ENCODE measurements at places on chromosomes 3 and 15. TPM values are rescaled to one million over a fixed set of nuclear protein-coding genes. Genes with fewer than 3 reads are reported as not detected.

The COMMD4 gene
- 96.5 TPM for total RNA-seq

DNA sequence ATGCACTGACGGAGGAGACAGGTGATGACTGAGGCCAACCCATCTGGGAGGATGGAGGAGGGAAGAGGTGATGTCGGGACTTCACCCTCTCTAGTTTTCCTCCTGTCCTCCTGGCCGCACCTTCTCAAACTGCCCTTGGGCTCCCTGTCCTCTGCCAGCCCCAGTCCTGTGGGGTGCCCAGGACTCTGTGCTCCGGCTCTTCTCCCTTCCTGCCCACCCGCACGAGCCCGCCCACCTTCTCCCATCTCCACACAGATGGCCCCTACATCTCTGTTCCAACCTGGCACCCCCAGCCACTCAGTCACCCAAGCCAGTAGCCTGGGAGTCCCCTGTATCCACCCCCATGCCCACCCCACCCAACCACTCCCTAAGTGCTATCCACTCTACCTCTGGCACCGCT is 206.7 kb upstream of the LINGO1 start:
- no peaks in the 10 kb centered on the region for H3K36me3 ChIP-seq
- H3K27ac ChIP-seq: no peak overlapping the region
- no peak for DNase-seq
- peaks cover 3% of the 10 kb centered on the region for H3K4me1 ChIP-seq
- no peak overlapping the region for H3K4me3 ChIP-seq
- H3K27me3 ChIP-seq: peaks cover 33% of the 10 kb centered on the region

DNA sequence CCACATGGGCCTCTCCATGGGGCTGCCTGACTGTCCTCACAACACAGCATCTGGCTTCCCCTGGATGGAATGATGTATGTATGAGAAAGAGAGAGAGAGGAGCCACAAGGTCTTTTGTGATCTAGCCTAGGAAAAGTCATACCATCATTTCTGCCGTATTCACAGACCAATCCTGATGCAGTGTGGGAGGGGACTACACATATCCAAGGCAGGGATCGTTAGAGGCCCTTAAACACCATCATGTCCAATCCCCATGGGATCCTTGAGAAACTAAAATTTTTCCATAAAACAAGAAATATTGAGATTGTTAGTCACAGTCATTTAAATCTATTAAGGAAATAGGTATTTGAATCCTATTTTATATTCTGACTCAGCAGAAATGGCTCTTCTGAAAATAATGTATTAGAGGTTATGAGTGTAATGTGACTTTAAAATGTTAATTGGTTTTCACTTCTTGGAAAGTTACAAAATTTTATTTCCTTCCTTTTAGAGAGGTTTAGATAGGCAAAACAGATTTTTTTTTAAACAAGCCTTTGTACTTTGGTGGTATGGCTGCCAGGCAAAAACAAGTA is 65.1 kb upstream of the TSC22D2 start:
- no peaks in the 10 kb centered on the region for H3K27me3 ChIP-seq
- H3K4me3 ChIP-seq: no peak overlapping the region
- H3K27ac ChIP-seq: no peak overlapping the region
- H3K4me1 ChIP-seq: peaks cover 39% of the 10 kb centered on the region
- no peaks in the 10 kb centered on the region for H3K36me3 ChIP-seq

The FETUB gene
- not detected for total RNA-seq

- H3K4me1 ChIP-seq: peaks cover 11% of the 10 kb centered on the region
- H3K27ac ChIP-seq: no peak overlapping the region
- DNase-seq: no peak
- no peaks in the 10 kb centered on the region for H3K27me3 ChIP-seq
- H3K36me3 ChIP-seq: 0 out of 2 replicates have a peak, but pooled peaks cover 4% of the 10 kb centered on the region
These were observed 42.2 kb downstream of the DMXL2 start for GRCh38 chr15:51580385-51580784.

DNA sequence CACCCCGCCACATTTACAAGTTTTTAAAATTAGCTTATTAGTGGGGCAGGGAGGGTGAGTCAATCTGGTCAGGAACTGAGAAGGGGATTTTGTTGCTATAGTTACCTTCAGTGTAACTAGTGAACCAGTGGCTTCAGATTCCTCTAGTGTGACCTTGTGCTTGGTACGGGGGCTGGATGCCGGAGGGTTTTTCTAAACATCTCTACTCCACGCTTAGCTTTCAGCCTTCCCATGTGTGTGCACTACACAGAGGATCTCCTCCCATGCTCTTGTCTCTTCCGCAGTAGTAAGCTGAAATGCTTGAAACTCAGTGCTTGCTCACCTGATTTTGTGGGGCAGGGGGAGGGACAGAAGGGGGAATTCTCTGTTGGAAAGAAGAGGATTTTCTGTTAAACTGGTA is 67.9 kb upstream of the AKAP13 start:
- no peaks in the 10 kb centered on the region for H3K27me3 ChIP-seq
- H3K4me3 ChIP-seq: no peak overlapping the region
- no peaks in the 10 kb centered on the region for H3K36me3 ChIP-seq
- H3K4me1 ChIP-seq: peaks cover 35% of the 10 kb centered on the region
- peak; percentile 28 for DNase-seq

GRCh38 chr3:124850633-124851032 is 36.5 kb downstream of the ITGB5 start:
- H3K36me3 ChIP-seq: peaks cover 13% of the 10 kb centered on the region
- peak overlapping the region; percentile 73 for H3K27ac ChIP-seq
- H3K27me3 ChIP-seq: no peaks in the 10 kb centered on the region
- peak; percentile 87 for DNase-seq
- no peak overlapping the region for H3K4me3 ChIP-seq

- peak overlapping the region; percentile 34 for H3K4me3 ChIP-seq
- no peaks in the 10 kb centered on the region for H3K4me1 ChIP-seq
- peaks cover 5% of the 10 kb centered on the region for H3K27me3 ChIP-seq
- peak; percentile 71 for DNase-seq
- H3K36me3 ChIP-seq: no peaks in the 10 kb centered on the region
These were observed 16.7 kb downstream of the PATL2 start for GRCh38 chr15:44694416-44694815.

- H3K36me3 ChIP-seq: peaks cover 57% of the 10 kb centered on the region
- H3K4me1 ChIP-seq: no peaks in the 10 kb centered on the region
- H3K27me3 ChIP-seq: no peaks in the 10 kb centered on the region
These were observed 87.5 kb downstream of the LRRFIP2 start for GRCh38 chr3:37086918-37087317.

DNA sequence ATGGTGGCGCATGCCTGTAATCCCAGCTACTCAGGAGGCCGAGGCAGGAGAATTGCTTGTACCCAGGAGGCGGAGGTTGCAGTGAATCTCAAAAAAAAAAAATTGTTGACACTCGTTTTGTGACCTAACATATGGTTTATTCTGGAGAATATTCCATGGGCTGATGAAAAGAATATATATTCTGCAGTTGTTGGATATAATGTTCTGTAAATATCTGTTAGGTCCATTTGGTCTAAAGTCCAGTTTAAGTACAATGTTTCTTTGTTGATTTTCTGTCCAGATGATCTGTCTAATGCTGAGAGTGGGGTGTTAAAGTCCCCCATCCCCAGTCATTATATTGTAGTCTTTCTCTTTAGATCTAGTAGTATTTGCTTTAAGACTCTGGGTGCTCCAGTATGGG is 15.6 kb downstream of the IL20RB start:
- no peak overlapping the region for H3K4me3 ChIP-seq
- DNase-seq: no peak
- no peak overlapping the region for H3K27ac ChIP-seq
- peaks cover 4% of the 10 kb centered on the region for H3K36me3 ChIP-seq
- H3K27me3 ChIP-seq: no peaks in the 10 kb centered on the region
- H3K4me1 ChIP-seq: no peaks in the 10 kb centered on the region

The RBPMS2 gene
- total RNA-seq: not detected

The RASL12 gene
- not detected for total RNA-seq

The NOX5 gene
- 0.11 TPM for total RNA-seq
